ENCODE measurements at places on chromosomes 7 and 10.

DNA sequence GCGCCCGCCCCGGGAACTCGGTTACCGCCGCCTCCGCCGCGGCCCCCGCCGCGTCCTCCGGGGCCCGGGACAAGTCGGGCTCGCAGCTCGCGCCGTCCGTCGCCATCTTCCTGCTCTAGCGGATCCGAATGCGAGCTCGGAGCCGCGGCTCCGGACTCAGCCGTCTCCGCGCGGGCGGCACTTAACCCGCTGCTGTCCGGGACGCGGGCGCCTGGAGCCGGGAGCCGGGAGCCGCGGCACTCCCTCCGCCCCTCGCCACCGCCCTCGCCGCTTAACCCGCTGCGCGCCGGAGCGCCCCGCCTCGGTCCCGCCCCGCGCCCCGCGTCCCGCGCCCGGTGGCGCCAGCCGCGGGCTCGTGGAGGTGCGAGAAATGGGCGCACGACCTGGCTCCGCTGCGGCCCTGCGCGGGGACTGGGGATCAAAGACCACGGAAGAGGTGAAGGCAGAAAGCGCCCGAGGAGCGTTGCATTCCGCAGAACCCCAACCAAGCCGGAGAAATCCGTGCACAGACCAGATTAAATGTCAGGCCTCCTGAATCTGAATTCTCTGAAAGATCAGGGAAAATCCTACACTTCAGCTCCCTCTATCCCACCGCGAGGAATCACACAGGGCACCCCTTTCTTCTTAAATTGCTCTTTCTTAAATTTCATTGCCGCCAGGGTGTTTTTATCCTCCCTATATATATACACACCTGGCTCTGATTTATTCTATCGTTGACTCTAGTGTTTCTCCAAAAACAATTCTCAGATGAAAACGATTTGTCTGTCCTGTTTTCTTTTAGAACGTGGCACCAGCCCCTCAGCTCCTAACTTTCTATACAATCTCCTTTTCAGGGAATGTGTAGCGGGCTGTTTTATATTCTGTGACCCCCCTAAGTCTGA, at the start of gene CTTNBP2:
Gene CTTNBP2, minus strand, starts transcription at position 132 of the 881 bp plus-strand sequence. Its CDS starts 26 bp downstream, at position 106.
- no peak for DNase-seq

- DNase-seq: no peak
Observed at GRCh38 chr7:113819474-113819873, 99.3 kb downstream of the PPP1R3A start.

GRCh38 chr10:49614242-49615198, 683 bp downstream of the CHAT start:
- DNase-seq: no peak

DNA sequence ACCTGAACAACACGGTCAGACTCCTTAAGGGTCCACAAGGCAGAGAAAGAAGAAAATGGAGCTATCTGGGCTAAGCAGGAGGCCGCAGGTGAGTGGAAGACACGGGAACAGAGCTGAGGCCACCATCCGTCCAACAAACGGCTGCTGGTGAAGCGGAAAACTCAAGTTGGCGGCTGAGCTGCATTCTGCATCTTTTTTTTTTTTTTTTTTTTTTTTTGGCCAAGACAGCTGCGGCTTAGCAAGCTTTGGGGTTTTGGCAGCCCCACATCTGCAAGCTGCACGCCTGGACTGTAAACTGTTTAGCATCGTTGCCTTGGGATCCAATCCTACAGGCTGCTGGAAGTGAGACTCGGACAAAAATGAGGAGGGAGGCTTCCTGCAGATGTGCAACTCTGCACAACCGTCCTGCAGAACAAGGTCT, 37.4 kb downstream of the RGS10 start:
- DNase-seq: no peak

- no peak for DNase-seq
Observed at GRCh38 chr7:123208793-123209192, 9.0 kb upstream of the SLC13A1 start.

- peak; percentile 8 for DNase-seq
Observed at GRCh38 chr10:95655571-95656290, 780 bp downstream of the ALDH18A1 start.

GRCh38 chr7:151404216-151405011, 5.4 kb downstream of the WDR86 start:
- no peak for DNase-seq

DNA sequence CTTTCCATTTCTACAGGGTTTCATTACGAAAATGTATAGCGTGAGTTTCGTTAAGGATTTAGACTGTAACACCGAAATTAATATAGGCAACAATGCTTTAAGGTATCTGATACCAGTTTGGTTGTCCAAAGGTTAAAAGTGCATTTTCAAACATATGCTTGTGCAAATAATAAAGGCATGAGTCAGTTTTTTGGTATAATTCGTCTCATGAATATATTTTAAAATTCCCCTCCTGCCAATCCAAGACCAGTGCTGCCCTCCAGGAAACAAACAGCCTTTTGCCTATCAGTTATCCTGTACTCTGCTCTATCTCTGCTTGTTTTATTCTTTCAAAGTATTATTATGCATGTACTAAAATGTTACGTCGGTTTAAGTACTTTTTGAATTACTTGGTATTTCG, 2.0 kb downstream of the LCOR start:
- no peak for DNase-seq

GRCh38 chr10:88270871-88271713, 312.0 kb downstream of the RNLS start:
- no peak for DNase-seq

GRCh38 chr7:137342828-137343261, 688 bp downstream of the PTN start:
- DNase-seq: no peak

DNA sequence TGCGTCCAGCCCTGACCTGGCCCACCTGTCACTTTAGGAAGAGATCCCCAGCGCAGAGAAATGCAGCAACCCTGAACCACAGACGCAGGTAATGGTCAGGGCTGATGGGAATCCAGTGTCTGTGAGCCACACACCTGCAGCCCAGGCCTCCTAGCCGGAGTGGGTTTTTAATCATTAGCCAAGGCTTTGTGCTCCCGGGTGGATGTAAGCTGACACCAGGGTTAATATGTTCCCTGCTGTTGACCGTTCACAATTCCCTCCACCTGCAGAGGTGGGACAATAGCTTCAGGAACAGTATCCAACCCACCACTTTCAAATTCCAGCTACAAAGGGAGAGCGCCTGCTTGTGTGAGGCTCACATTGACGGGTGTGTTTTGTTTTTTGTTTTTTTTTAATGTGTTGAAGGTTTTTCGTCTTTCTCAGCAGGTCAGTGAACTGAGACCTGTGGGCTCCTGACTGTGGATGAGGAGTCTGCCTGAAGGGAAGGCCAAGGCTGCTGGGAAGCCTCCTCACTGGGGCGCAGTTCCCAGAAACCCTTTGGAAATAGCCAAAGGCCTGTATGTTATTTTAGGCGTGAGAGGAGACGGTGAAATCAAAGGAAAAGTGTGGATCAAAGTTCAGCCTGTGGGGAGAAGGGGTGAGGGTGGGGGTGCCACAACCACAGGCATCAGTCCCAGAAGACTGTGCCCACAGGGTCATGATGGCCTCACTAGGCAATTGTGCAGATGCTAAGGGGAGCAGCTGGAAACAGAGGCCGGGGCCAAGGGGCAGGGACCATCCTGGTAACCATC, 111.1 kb downstream of the TNS3 start:
- no peak for DNase-seq

- no peak for DNase-seq
Observed at GRCh38 chr7:46215987-46216567, 295.0 kb upstream of the IGFBP3 start.

- no peak for DNase-seq
Observed at GRCh38 chr7:118087126-118087525, 96.8 kb upstream of the LSM8 start.

- no peak for DNase-seq
Observed at GRCh38 chr7:130384841-130385599, 4.7 kb downstream of the CPA1 start.

GRCh38 chr7:92916770-92917224, 80.4 kb upstream of the CDK6 start:
- DNase-seq: no peak

GRCh38 chr7:45988405-45989057, 67.5 kb upstream of the IGFBP3 start:
- DNase-seq: no peak

GRCh38 chr7:17093461-17093860, 205.0 kb upstream of the AHR start:
- DNase-seq: no peak

GRCh38 chr10:65419629-65420028, 1506.2 kb upstream of the LRRTM3 start:
- no peak for DNase-seq

DNA sequence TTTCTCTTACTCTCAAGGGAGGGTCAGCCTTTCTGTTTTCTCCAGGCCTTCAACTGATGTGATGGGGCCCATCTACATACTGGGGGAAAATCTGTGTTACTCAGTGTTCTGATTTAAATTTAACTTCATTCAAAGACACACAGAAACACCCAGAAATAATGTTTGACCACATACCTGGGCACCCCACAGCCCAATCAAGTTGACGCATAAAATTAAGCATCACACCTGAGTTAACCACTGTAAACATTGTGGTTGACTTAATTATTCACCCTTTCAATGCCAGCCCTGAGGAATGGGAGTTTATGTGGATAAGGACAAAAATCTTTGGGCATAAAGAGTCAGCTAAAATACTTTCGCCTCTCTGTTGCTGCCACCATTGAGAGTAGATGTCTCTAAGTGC, 10.0 kb upstream of the CHN2 start:
- DNase-seq: no peak

DNA sequence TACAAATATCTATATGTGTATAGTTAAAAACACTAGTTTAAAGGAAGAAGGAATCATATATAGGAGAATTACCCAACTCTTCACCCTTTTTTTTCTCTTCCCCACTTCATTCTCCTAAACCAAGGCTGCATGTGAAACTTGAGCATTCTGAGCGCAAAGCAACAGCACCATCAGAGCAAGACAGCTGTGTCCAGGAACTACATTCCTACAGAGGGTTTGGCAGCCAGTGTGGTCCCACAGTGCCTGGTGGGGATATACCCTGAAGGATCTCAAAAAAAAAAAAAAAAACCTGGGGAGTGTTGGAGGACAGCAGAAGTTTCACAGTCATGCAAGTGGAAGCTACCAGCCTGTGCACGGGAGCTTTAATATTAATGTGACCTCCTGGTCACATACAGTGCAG, 310.4 kb downstream of the CTNNA3 start:
- no peak for DNase-seq

- no peak for DNase-seq
Observed at GRCh38 chr10:113921561-113922370, 67.3 kb downstream of the NHLRC2 start.

DNA sequence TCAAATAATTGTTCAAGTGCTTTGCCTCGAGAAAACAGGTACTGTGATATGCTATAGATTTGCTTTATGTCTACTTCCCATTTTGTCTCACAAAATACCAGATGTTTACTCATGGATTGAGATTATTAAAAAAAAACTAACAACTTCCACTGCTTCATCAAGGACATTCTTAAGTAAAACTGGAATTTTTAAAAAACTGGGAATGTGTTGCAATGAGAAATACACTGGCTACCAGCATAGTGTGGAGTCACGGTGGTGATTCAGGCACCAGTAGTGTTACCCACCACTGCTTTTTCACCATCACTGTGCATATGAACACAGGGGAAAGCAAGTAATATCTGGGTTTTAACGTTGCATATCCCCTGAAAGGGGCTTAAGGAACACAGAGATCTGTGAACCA, 21.2 kb downstream of the FIGNL1 start:
- DNase-seq: no peak

- DNase-seq: no peak
Observed at GRCh38 chr10:124562425-124563060, 100.9 kb downstream of the LHPP start.

- no peak for DNase-seq
Observed at GRCh38 chr10:31464552-31464951, 145.5 kb downstream of the ZEB1 start.

- peak; percentile 15 for DNase-seq
Observed at GRCh38 chr10:63866075-63866746, 345.0 kb downstream of the REEP3 start.
